ENCODE measurements at places on chromosomes 1 and 21. TPM values are rescaled to one million over a fixed set of nuclear protein-coding genes. Genes with fewer than 3 reads are reported as not detected.

GRCh38 chr1:20423169-20423795 lies 62.7 kb downstream of the CAMK2N1 start:
- no peak for DNase-seq

The PGBD5 gene
- 16.7 TPM for total RNA-seq

The NECTIN4 gene
- total RNA-seq, result 1.7 TPM

The NMNAT2 gene
- 8.8 TPM for total RNA-seq
